CD4-positive, alpha-beta memory T cell (primary cell): ENCODE measurements at places on chromosomes 7 and 10. TPM values are rescaled to one million over a fixed set of nuclear protein-coding genes. Genes with fewer than 3 reads are reported as not detected.

GRCh38 chr7:25738528-25738927 lies 413.5 kb upstream of the NFE2L3 start:
- DNase-seq, result no peak

GRCh38 chr10:78891741-78892140 lies 177.0 kb upstream of the ZMIZ1 start:
- DNase-seq, result no peak

DNA sequence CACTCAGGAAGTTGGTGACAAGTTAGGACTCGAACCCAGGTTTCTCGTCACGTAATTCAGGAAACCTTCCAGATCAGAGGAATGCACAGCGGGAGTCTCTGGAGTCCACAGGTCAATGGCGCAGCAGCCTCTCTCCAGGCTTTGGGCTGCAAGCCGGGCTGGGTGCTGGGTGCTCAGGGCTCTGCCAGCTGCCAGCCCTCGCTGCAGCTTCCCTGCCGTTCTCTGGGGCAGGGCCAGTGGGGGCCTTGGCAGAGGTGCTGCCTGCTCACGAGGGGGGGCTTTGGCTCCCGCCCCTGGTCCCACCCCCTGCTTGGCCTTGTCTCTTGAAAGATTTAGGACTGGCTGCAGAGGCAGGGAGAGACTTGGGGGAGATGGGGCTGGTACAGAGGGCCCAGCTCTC lies at the start of gene TACR2:
TSS of gene TACR2 (minus strand) at position 224 of the 400 bp plus-strand sequence. CDS start 595 bp downstream, outside the sequence.
- no peak for DNase-seq

- no peak for DNase-seq
These were observed 178.0 kb downstream of the INHBA start for GRCh38 chr7:41524876-41525275.

DNA sequence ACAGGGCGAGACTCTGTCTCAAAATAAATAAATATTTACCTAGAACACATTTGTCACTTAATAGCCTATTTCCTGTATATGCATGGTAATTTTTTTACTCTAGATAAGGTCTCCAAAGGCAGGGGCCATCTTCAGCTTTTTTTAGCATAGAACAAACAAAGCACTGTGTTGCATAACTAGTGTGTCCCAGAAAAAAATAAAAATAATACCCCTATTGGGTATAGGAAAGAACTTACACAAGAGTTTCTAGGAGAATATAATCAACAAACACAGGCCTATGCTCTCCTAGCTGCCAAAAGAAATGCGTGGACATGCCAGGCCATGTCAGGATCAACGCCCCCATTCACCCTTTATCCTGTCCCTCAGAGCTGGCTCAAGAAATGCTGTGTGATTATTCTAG lies 103.6 kb downstream of the PARD3 start:
- DNase-seq, result no peak

GRCh38 chr7:100152937-100153666 lies 4.4 kb downstream of the LAMTOR4 start:
- no peak for DNase-seq

DNA sequence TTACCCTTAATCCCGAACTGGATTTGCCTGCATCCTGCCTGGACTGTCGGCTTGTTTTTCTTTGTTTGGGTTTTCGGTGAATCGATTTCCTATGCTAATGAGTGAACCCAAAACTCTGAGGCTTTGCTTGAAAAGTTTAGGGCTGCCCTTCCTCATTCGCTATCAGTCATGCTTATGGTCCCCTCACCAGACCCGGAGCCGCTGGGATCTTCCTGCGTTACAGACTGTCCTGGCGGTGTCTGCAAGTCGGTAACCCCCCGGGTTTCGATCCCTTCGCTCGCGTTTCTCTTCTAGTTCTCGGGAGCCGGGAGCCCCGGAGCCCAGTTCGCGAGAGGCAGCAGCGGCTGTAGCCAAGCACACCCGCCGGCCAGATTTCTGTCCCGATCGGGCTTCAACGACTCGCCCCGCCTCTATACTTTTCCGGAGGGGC lies 2.2 kb downstream of the EMX2 start:
- DNase-seq, result no peak

GRCh38 chr10:38003026-38003425 lies 7.4 kb upstream of the ZNF33A start:
- no peak for DNase-seq

GRCh38 chr10:78301481-78301880 lies 267.8 kb downstream of the RPS24 start:
- no peak for DNase-seq

Gene CCL24
- not detected for total RNA-seq

Gene MLXIPL
- not detected for total RNA-seq

DNA sequence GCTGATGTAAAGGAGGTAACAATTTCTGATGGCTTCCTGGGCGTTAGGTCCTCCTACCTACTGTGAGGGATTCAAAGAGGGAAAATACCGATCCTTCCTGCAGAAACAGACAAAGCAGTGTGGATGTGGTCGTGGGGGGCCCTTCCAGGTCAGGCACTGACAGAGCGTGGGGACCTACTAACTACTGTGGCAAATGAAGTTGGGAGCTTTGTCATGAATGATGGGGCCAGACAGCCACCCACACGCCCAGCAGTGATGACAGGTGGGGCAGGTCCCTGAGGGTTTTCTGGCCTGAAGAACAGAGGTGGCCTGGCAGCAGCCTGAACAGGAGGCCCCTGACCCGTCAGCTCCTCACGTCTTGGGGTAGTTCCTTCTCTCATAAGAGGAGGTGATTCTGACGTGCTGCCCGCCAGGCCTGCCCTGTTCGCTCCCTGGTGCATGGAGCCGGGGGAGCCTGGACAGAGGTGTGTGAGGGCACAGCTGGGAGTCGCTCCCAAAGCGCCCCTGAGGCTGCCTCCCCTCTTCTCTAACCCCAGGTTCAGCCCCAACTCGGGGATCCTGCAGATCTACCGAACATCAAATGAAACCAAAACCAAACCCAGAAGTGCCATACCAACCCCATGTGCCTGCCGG lies 4.2 kb downstream of the ATP6V0E2 start:
- DNase-seq, result no peak

- no peak for DNase-seq
These were observed 254.7 kb upstream of the NFE2L3 start for GRCh38 chr7:25897261-25897782.

DNA sequence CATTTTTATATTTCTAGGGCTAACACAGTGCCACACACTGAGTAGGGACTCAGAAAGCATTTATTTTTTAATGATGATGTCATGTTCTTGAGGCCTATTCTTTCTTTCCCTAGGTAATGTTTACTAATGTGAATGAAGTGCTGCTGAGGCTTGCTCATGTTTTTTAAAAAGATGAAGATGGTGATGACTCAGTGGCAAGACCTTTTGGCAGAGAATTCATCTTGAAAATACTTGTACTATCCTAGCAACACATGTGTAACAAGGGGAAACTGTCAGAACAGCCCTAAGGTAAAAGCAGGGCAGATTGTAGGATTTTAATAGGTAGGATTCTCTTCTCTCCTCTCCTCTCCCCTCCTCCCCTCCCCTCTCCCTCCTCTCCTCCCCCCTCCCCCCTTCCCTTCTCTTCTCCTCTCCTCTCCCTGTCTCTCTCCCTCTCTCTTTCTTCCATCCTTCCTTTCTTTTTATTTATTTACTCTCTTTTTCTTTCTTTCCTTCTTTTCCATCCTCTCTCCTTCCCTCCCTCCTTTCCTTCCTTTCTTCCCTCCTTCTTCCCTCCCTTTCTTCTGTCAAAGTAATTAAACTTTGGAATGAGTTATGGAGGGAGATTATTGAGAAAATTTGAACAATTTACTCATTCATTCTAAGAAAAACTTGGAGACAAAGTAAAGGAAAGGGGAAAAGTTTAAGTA lies 75.3 kb downstream of the ZNF92 start:
- no peak for DNase-seq

Gene CYP26A1
- not detected for total RNA-seq

GRCh38 chr7:47344171-47344955 lies 237.5 kb downstream of the TNS3 start:
- DNase-seq, result no peak

Gene SCART1
- 10.5 TPM for total RNA-seq

DNA sequence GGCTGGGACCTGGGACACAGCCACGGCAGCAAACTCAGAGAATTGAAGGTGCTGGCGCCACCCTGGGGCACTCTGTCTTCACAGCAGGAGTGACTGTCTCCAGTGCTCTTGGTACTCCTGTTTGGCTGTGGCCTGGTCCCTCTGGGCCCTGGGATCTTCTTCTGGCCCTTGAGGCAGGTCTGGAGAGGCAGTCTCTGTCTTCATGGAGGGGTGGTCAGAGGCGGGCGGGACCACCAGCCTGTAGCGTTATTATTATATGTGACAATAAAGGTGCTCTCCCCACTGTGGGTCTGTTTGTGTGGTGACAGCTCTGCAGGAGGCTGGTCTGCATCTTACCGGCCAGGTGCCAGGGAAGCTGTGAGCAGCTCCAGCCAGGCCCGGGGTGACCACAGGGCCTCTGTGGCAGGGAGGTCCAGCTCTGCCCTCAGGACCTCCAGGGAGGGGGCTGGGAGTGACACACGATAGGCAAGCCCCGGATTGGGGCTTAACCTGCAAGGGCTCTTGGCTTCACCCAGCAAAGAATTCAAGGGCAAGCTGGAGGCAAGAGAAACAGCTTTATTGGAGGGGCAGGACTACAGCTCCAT lies 70.3 kb downstream of the MYL10 start:
- no peak for DNase-seq

DNA sequence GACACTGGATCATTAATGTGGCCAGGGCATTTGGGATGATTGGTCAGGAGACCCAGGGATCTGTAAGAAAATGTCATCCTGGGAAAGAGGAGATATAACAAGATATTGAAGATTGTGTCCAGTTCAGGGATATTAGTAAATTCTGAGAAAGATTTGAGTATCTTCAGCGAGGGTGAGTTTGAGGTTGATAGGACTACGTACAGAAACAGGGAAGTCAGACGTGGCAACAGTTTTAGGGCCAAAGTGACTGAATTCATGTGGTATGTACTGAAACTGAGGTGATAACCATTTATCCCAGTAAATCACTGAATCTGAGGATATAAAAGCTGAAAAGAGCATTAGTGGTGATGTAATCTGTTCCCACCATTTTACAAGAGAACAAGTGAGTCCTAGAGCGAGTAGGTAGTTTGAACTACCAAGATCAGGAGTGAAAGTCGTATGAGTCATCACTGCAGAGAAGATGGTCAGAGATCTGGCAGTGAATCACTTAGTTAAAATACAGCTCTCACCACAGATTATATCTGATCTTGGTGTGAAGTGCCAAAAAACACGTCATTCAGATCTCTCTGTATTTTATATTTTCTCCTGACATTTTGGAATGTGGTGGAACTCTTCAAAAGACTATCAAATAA lies 220.5 kb downstream of the CDK14 start:
- DNase-seq, result no peak

GRCh38 chr10:52261362-52261761 lies 52.7 kb upstream of the DKK1 start:
- no peak for DNase-seq

DNA sequence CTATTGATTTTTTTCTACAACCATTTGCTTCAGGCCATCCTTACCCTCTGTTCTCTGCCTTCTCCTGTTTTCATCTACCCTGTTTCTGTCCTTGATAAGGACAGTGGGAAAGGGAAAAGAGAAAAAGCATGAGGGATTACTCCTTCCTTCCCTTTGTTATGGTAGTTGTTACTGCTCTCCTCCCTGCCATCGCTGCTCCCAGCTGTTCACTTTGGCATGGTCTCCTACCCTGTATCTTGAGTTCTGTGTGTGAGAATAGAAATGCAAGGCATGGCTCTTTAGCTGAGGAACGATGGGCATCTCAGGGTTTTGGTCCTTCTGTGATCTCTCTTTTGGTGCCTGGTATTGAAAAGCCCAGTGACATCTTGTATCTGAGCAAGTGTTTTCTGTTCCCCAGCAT lies 6.4 kb downstream of the CCSER2 start:
- DNase-seq, result no peak

DNA sequence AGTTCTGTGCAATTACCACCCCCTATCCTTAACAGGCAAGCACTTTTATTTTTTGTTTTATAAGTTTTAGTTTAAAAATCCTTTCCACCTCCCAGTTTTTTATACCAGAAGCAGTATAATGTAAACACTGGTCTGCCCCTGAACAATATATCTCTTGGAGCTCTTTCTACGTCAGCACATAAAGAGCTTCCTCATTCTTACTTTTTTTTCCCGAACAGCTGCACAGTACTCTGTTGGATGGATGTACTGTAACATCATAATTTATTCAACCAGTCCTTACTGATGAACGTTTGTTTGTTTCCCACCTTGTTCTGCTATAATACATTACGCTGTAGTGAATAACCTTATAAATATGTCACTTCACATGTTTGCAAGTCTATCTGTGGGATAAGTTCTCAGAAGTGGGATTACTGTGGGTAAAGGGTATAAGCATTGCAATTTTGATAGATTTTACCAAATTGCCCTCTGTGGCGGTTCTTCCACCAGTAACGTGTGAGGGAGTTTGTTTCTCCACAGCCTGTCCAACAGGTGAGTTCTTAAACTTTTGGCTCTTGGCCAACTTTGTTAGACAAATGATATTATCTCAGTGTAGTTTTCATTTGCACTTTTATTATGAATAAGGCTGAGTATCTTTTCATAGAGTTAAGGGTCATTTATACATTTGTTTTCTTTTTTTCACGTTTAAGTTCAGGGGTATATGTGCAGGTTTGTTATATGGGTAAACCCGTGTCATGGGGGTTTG lies 32.8 kb downstream of the ADRA2A start:
- DNase-seq, result no peak

- DNase-seq, result no peak
These were observed 80.5 kb upstream of the LRGUK start for GRCh38 chr7:134046594-134047128.

Gene PPP1R9A
- not detected for total RNA-seq

DNA sequence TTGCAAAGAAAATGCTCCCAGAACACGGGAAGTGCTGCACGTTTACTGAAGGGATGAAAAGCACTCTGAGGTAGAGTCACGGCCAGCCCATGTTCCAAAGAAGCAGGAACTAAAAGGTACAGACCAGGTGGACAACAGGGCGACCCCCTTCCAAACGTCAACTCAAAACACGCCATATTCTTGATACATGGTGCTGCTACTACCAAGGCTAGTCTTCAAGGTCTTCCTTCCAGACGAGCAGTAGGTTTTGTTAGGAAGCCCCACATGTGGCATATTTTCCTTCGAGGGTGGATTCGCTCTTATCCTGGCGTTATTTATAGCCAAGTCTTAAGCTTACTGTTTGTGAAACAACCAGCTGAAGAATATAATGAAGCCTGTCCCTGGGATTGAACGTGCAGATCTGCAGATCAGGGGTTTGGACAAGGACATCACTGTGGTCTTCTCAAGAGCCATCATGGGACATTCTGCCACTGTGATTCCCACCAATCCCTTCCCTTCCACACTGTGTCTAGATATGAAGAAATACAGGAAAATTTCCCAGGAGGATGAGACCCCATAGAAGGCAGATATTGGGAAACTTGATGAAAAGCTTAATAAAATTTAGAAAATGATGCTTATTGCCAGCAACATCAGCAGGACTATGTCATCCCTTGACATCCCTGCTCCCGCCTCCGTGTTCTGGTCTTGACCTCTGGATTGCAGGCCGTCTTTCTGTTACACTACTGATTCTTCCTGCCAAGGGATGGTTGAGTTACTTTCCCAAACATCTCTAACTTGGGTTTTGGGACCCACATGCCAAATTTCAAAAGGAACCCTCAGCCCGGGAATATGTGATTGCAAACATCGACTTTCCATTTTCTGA lies 734.4 kb downstream of the PARD3 start:
- DNase-seq, result no peak

Gene AGAP9
- 12.3 TPM for total RNA-seq

GRCh38 chr10:91617072-91617609 lies 15.7 kb downstream of the PPP1R3C start:
- no peak for DNase-seq

Gene UNCX
- not detected for total RNA-seq

Gene ODAD2
- total RNA-seq, result 0.14 TPM

GRCh38 chr7:158468181-158468580 lies 119.4 kb downstream of the PTPRN2 start:
- DNase-seq, result no peak

GRCh38 chr10:78336402-78336791 lies 302.7 kb downstream of the RPS24 start:
- no peak for DNase-seq

Gene GPR15LG
- not detected for total RNA-seq
